Uterus (tissue), 4 donors: ENCODE measurements at places on chromosomes 3 and 15.

- DNase-seq: no peak
Measured at GRCh38 chr3:41002104-41002503, 197.2 kb upstream of the CTNNB1 start.

GRCh38 chr3:183287301-183287971, 34.4 kb downstream of the B3GNT5 start:
- DNase-seq: peak; percentile 57

- DNase-seq: no peak
Measured at GRCh38 chr15:77627067-77627466, 5.6 kb downstream of the LINGO1 start.

DNA sequence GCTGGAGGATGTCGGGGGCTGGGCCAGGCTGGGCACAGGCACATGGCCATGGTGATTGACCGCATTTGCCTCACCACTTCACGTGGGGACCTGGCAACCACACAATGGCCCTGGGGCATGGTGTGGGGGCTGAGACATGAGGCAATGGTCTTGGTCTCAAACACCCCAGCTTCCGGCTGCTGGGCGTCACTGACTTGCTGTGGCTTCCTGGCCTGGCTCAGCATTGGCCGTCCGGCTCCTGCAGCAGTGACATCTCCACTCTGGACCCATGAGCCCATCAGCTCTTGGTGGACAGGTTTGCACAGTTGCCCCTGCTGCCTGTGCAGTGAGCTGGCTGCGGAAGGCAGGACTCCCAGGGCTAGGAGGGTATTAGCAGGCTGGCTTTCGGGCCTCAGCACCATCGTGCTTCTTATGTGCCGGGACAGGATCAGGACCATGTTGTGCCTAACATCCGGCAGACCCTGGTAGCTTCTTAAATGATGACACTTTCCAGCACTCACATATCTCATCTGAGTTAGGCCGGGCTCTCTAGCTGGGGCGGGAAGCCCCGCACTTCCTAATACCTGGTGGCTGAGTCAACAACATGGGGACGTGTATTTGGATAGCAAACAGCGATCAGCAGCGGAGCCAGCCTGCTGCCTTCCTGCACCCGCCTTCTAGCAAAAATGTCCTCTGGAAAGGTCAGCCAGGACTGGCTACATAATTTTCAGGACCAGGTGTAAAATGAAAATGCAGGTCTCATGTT, 34.1 kb downstream of the ZNF710 start:
- DNase-seq: peak; percentile 33

DNA sequence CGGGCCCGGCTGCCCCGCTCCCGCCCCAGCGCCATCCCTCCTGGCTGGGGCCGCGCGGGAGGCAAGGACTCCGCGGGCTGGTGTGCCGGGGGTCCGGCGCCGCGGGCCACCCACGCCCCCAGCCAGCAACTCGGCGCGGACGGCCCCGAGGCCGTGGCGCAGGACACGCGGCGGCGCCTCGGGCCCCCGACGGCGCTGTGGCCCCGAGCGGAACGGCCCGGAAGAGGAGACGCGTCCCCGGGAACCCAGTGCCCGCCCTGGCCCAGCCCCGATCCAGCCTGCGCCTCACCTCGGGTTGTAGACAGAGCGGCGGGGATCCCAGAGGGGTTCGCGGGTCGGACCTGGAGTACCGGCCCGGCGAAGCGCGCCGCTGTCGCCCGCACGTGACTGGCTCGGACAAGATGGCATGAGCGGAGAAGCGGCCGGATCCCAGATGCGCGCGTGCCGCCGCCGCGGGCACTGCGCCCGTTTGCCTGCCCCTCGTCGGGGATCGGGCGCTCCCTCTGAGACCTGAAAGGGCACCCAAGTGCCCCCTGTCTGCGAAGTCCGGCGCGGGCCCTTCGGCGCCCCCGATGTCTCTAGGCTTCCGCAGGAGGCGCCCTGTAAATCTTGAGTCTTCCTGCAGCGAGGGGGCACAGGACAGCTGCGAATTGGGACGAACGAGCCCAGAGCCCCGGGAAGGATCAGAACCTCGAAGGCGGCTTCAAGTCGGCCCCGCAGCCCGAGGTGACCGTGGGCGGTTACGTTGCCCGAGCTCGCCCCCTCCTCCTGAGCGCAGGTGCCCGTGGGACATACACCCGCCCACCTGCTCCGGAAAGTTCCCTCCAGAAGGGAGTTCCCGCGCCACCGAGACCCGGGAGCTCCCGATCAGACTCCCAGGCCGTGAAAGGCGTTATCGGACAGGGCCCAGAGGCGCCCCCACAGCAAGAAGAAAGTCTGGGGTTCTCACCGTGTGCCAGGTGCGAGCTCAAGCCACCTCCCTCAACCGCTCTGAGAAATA, 598 bp upstream of the SFMBT1 start:
- peak; percentile 40 for DNase-seq

- DNase-seq: peak; percentile 49
Measured at GRCh38 chr3:122942937-122943827, 84.4 kb downstream of the SEMA5B start.

DNA sequence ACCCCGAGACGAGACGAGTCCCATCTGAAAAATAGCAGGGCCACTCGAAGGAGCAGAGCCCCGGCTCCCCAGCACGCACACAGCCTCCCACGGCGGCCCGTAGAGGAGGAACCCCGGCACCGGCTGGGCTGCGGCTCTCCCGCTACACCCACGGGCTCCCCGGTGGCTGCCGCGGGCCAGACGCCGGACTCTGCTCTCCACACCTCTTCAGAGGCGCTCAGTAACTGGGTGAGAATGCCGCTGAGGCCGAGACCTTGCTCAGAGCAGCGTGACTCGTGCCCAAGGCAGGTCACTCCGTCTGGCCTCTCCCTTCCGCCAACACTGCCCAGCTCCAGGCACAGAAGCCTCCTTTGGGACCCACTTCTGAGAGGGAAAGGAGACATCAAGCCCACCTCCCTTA, 34.4 kb downstream of the TNK2 start:
- DNase-seq: no peak
